ENCODE measurements at places on chromosomes 2 and 18. TPM values are rescaled to one million over a fixed set of nuclear protein-coding genes. Genes with fewer than 3 reads are reported as not detected.

Gene CKAP2L
- total RNA-seq, result 0.06 TPM

Gene WDR35
- total RNA-seq, result 5.7 TPM

Gene POTEJ
- total RNA-seq, result not detected

Gene PLCD4
- 0.26 TPM for total RNA-seq

Gene RAB27B
- total RNA-seq, result 3.1 TPM

Gene CCDC68
- 0.33 TPM for total RNA-seq

Gene GPR45
- total RNA-seq, result not detected

Gene TXNDC2
- total RNA-seq, result not detected

Gene CFAP65
- not detected for total RNA-seq

Gene SLC14A1
- 2.8 TPM for total RNA-seq

Gene GKN2
- total RNA-seq, result not detected

Gene TNFRSF11A
- 1.3 TPM for total RNA-seq

Gene ASB3
- total RNA-seq, result 40.1 TPM

Gene SAG
- total RNA-seq, result not detected

Gene CYS1
- not detected for total RNA-seq

Gene FBXO41
- 11.4 TPM for total RNA-seq

Gene ARID5A
- total RNA-seq, result 80.0 TPM

Gene RFTN2
- total RNA-seq, result not detected

Gene UNC80
- total RNA-seq, result not detected

Gene NTSR2
- total RNA-seq, result not detected

Gene ANKRD30BL
- not detected for total RNA-seq

Gene GCG
- not detected for total RNA-seq

Gene UGT1A4
- total RNA-seq, result not detected

Gene EML6
- total RNA-seq, result 3.9 TPM

Gene TSPYL6
- not detected for total RNA-seq

Gene DLX2
- not detected for total RNA-seq

Gene EMX1
- total RNA-seq, result not detected

Gene FBLN7
- 37.0 TPM for total RNA-seq

Gene CELF4
- not detected for total RNA-seq

Gene INPP5D
- 127 TPM for total RNA-seq

Gene HOXD8
- not detected for total RNA-seq

Gene CDH19
- total RNA-seq, result not detected

Gene ALPI
- not detected for total RNA-seq

Gene CRYBA2
- total RNA-seq, result not detected

Gene KIAA2012
- not detected for total RNA-seq

Gene CYP27A1
- total RNA-seq, result 7.2 TPM

Gene CFC1
- total RNA-seq, result not detected

Gene IL1B
- total RNA-seq, result 0.81 TPM

Gene CIDEA
- not detected for total RNA-seq

Gene CLEC4F
- total RNA-seq, result not detected

Gene ZNF532
- total RNA-seq, result 7.8 TPM

Gene SERPINB10
- not detected for total RNA-seq

Gene AFF3
- 3.9 TPM for total RNA-seq

Gene PROC
- not detected for total RNA-seq

Gene WDFY1
- 37.7 TPM for total RNA-seq

Gene RTP5
- not detected for total RNA-seq

Gene B4GALT6
- total RNA-seq, result 0.67 TPM

Gene PRKAG3
- total RNA-seq, result not detected

Gene COL4A3
- total RNA-seq, result 0.03 TPM

Gene POTEE
- total RNA-seq, result 0.11 TPM

Measured in CD4-positive, alpha-beta memory T cell (primary cell).